Fibroblast of skin of right quadriceps (primary cell): ENCODE measurements at places on chromosomes 5 and 9.

DNA sequence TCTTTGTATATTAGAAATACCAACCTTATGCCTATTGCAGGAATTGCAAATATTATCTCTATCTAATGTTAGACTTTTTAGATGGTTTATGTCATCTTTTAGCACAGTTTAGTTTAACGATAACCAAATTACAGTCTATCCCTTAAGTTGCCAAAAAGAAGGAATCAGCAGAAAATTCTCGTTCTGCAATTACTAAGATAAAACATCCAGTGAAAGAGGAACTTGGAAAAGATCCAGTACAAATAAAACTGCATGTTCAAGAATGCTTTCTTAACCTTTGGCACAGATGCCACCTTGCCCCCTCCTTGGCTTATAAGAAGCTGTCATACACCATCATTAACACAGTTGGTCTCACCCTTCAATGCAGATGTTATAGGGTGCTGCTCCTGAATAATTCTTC, 124.0 kb downstream of the SEMA5A start:
- DNase-seq, result no peak

DNA sequence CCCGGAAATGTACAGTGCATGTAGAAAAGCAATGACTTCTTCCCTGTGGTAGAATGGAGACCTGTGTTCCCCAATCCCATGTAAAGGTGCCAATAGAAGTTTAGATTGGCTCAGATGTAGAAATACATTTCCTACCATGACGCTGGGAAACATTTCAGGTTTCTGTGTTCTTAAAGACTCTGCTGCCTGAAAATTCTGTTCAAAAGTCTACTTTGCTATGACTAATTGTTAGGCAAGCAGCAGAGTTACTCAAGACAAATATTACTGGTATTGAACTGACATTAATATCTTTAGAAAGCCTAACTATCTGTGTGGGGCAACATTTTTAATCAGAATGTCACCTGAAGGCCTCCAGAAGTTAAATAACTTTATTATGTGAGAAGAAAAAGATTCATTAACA, 75.5 kb upstream of the ELL2 start:
- peak; percentile 30 for DNase-seq

DNA sequence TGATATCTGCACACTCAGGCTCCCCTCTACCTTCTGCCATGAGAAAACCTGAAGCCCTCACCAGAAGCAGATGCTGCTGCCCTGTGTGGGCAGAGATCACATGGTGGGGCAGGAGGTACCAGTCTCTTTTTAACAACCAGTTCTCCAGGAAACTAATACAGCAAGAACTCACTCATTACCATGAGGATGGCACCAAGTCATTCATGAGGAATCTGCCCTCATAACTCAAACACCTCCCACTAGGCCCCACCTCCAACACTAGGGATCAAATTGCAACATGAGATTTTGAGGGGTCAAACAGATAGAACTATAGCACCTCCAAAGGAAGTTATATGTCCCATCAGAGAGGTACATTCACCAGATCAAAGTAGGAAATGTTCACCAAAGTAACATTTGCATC, 136.3 kb upstream of the SHB start:
- DNase-seq, result no peak

DNA sequence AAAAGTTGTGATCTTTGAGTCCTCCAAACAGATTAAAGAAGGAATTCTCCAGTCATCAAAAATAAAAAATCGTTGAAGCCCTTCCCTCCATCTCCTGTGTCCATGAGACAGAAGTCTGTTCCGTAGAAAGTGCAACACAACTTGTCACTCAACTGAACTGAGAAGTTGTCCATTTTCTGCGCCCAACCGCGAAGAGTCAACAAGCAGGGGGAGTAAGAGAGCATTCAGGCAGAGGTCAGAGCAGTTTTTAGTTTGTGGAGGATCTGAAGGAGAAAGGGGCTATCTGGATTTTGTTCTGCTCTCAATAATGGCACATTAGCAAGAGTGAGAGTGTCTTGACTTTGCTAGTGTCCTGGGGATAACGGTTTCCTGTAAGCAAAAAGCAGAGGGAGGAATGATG, 303.9 kb downstream of the ICE1 start:
- no peak for DNase-seq

DNA sequence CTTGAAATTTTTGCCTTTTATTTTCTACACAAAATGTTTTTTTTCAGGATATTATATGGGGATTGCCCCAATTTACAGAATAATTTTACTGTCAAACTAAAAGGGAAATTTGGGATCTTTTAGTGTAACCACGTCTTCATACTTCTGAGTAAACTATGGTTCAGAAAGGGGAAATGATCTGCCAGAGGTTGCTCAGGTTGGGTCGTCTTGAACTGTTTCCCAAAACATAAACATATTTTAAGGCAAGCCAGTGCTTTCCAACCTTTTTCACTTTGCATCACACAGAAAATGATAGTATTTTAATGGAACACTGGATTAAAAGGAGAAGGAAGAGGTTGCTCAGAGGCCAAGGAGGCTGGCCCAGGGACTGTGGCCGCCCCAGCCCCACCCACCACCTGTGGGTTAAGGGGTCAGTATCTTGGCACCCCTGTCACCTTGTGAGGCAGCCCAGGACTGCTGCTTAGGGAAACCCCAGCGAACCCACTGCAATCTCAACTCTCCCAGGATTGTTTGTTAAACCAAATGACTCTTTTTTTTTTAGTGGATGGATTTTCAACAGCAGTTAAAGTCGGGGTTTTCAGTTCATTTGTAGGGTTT, 142.7 kb upstream of the DHFR start:
- DNase-seq, result no peak

- no peak for DNase-seq
Observed at GRCh38 chr5:69043655-69043996, 50.2 kb upstream of the SLC30A5 start.

DNA sequence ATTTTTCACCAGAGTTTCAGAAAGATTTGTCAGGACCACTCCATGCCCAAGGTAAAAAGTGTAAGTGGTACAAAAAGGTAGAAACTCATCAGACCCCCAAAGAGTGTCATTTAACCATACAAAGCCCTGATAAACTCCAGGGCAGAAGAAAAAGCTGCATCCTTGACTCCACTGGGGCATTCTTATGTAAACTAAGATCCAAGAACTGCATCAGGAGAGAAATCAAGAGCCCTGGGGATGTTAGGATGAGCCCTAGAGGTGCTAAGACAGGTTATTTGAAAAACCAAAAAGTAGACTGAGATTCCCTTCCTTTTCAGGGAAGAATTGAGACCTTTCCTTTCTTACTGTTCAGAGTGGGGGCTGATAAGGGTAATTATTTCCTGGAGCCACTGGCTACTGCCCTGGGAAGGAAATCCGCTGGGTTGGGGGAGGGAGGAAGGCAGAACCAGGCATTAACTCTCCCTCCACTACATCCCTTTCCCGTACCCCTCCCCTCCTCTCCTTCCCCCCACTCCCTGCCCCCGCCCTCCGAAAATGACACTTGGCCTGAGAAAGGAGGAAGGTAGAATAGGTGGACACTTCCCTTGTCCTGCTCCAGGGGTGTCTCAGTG, 54.7 kb downstream of the FXN start:
- no peak for DNase-seq

- DNase-seq, result peak; percentile 65
Observed at GRCh38 chr9:6354072-6354686, 26.0 kb downstream of the TPD52L3 start.

GRCh38 chr9:28688172-28688571, 1114.9 kb upstream of the C9orf72 start:
- DNase-seq, result no peak

- no peak for DNase-seq
Observed at GRCh38 chr5:112951124-112951702, 25.4 kb upstream of the DCP2 start.

- no peak for DNase-seq
Observed at GRCh38 chr5:102090770-102091169, 205.3 kb downstream of the SLCO4C1 start.

DNA sequence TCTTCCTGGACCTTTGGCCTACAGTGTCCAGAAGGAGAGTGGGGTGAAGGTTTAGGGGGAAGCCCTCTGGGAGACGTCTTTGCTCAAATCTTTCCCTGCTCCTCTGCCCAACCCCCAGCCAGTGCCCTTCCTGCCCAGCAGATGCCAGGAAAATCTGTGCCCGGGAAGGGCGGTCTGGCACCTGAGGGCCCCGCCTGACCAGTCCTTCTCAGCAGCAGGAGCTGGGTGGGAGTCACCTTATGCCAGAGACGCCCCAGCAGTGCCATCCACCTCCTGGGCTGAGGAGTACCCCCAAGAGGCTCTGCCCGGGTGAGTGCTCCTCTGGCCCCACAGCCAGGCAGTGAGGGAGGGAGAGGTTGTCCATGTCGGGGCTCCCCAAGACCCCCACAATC, 14.9 kb upstream of the CERCAM start:
- DNase-seq, result no peak
